ENCODE measurements at places on chromosomes 5 and 9.

- peak; percentile 9 for DNase-seq
Observed at GRCh38 chr9:121992571-121993212, 100.4 kb downstream of the TTLL11 start.

DNA sequence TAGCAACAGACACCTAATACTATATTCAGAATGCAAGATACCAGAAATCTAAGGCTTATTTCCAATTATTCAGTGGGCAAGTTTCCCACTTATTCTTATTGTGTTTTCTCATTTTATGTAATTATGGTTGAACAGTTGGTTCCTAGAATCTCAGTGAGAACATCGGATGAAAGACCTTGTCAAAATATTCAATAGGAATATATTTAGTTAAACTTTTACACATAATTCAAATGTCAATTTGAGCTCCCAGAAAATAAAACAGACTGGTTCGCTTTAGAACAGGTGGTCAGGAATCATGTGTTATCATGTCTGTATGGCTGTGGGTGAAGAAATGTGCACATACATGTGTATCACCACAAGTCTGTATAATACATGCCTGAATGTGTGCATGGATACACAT lies 447.8 kb downstream of the MED10 start:
- DNase-seq = no peak

DNA sequence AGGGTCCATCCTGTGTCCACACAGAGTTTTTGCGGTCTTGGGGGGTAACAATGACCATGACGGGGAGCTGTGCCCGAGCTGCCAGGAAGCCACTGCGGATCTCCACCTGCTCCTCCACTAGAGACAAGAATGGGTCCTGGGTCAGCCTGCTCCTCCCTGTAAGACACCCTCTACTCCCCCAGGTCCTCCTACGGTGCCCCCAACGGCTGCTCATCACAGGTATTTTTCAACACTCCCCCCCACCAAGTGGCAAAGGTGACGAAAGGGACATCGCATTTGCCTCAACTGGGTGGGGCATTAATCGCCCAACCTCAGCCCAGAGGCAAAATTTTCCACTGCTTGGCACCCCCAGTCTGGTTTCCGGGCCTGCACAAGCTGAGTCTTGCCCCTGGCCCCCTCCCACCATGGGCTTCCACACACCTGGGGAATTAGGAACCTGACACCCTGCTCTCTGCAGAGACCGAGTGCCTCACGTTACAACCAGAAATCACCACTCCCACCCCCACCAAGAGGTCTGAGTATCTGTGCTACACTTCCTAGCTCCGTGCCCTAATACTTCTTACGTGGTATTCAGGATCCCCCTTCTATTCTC lies 9.6 kb downstream of the NOL6 start:
- DNase-seq = no peak

- DNase-seq = no peak
Observed at GRCh38 chr5:82351754-82352145, 73.6 kb upstream of the RPS23 start.

GRCh38 chr5:100546001-100546400 lies 10.8 kb downstream of the FAM174A start:
- no peak for DNase-seq

DNA sequence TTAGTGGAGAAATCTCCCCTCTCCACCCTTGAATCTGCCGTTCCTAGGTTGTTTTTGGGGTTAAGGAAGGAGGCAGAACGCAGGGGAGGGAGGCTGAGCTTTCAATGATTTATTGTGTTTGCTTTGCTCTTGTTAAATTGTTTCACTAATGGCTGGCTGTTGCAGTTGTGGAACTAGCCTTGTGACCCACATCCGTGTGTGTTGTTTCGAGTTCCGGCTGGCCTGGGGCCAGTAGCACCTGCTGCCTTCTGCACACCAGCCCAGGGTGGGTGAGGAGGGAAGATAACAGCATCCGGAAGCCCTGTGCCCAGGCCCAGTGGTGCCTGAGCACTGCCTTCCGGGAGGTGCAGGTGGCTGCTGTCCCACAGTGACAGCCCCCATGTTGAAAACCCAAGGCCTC lies 3.6 kb downstream of the ERGIC1 start:
- no peak for DNase-seq

DNA sequence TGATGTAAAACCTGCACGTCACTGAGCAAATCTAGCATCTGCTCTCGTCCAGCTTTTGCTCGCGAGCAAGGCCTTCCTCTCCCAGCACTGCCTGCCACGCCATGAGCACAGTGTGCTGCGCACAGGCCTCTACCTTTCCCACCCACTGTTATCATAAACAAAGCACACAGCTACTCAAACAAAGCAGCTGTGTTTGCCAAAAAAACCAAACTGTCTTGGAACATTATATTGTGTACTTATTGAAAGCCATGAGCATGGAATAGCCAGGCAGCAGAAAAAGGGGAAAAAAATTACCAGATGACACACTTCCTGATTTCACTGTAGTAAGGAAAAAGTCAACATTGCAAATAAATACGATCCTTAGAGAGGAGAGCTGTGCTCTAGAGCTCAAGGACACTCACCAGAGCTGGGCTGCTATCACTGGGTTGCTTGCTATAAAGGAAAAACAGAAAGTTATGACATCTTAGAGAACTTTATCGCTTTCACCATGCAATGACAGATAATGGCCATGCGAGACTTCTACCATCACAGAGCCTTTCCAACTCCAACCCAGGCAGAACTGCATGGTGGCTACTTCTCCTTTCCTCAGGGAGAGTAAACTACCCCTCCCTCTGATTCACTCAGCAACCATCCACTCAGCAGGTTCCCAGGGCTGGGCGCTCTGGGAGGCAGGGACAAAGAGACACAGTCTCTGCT lies 69.6 kb downstream of the EPB41L4B start:
- DNase-seq = no peak
